ENCODE measurements at places on chromosomes 4 and X.

DNA sequence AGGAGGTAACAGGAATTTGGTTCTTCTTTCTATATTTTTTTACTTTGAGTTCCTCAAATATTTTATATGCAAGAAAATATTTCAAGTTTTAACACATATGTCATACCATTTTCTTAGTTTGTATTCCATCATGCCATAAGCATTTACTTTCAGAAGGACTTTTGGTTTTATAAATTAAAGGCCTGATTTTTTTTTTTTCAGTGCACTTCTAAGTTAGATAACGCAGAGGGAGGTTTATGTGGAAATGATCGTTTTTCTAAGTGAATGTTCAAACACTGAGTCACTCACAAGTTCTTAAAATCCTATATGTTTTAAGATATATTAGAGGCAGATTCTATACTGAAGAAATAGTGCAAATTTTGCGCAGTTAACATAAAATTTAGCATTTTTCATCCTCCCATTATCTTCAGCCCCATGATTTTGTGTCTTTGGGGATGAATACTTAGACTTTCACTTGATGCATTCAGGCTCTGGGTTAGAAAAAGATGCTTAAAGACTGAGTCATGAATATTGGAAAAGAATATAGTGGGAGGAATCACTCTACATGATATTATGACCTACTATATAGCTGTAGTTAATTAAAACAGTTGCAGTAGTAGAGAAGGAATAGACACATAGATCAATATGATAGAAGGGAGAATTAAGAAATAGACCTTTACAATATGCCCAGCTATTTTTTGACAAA is 54.9 kb downstream of the COL4A5 start:
- peak; percentile 14 for DNase-seq

- peak; percentile 60 for DNase-seq
These were observed 942.3 kb upstream of the SLIT2 start for GRCh38 chr4:19309378-19309777.

- no peak for DNase-seq
These were observed 376.9 kb upstream of the CTSO start for GRCh38 chr4:156330436-156331031.

DNA sequence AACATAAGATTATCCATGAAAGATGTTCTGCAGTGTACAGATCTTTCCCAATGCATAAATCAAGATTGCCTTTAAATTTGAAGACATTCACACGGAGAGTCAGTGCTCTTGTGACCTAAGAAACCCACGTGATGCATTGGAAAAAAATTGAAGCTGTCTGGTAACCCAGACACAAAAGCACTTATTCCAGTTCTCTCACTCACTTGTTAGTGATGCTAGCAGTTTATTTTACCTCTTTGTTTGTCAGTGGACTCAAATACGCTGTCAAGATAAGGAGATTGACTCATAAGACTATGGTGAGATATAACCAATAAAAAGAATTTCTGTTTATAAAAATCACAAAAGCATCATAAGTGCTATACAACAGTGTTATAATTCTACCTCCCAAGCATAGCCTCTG is 245.8 kb upstream of the SMIM31 start:
- DNase-seq, result no peak

DNA sequence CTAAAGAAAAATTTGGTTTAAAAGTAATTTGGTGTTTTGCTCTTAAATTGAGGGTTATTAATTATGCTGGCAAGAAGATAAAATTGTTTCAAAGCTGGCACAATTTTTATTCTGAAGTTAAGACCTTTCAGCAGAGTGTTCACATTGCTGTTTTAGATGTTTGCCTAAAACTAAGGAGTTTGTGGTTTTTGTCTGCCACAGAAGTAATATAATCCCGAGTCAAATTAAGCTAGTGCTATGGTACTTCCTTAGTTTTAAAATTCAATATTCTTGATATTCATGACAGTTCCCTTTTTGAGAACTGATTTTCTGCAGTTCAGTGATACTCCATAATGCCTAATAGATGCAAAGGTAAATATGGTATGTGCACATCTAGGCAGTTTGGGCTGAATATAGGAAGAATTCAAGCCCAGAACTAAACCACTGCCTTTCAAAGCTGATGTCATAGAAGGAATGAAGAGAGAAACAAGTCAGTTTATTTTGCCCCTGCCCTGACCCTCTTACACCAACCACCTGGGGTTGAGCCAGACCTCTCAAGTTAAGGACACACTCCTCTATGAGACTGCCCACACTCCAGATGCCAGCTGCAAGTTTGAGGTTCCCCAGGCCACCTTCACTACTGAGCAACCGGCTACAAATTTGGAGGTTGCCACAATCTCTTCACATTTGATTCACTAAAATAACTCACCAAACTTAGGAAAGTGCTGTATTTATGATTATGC is 32.1 kb upstream of the VEGFC start:
- DNase-seq, result no peak

DNA sequence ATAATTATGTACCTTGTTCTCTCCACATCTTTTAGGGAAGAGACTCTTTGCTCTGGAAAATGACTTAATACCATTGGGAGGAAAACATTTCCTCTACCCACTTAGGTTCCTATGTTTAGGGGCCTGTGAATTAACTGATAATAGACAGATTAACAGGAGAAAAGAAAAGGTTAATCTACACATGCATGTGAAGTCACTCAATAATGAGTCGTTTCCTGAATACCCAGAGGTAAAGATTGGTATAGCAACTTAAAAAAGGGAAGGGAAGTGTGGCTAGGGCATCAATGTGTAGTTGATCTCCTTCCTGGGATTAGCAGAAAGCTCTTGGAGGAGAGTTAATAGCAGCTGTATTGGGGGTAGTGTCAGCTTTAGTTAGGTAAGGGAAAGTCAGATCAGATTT is 419.5 kb upstream of the ATOH1 start:
- DNase-seq, result no peak

DNA sequence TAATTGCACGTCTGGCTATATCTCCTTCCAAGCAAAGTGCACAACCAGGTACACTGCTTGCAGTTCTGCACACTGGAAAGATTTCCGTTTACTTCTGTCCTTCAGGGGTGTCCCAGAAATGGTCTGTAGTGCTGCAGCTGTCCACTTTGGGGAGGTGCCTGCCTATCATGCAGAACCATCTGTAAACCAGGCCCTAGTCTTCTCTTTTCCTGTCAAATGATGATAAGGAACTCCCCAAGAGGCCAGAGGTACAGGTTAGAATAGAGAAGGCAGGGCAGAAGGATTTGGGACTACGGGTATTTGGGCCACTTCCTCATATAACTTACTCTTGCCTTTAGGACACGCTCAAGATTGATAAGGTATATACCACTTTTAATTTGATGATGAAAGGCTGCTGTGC is 746.9 kb downstream of the FAT4 start:
- no peak for DNase-seq

DNA sequence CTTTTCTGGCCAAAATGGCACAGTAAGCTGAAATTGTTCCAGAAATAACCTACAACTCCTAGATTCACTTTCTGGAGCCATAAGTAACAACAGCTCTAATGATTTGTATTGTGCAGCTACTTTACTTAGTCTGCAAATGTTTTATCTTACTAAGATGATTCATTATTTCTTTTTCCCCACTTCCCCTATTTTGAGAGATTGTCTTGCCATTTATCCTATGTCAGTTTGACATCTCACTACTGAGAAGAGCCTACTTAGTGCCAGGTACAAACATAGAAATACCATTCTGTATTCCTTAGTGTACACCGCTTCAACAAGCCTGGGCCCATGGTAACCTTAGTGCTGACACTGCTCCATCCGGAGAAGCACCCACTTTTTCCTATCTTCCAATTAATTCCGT is 13.8 kb upstream of the STK26 start:
- DNase-seq, result no peak

- DNase-seq, result no peak
These were observed 271.8 kb upstream of the TENM3 start for GRCh38 chr4:181971411-181971810.

DNA sequence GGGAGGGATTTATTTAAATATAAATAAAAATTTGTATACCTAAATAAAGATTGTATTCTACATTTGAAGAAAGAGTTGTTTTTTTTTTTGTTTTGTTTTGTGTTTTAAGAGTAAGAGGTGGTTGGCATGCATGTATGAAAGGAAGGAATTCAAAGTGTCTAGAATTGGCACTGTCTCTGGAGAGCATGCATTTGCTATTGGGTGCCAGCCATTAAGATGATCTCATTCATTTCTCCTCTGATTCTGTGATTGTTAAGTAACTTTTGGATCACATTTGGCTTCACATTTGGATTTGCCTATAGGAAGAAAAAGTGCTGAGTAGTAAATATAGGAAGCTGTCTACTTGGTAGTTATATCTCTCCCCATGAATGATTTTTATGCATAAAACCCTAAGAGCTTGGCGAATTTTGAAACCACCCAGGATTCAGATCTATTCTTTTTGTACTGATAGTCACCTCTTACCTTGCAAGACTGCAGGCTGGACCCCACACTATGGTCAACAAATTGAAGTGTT is 7.8 kb upstream of the BOD1L1 start:
- DNase-seq, result no peak

DNA sequence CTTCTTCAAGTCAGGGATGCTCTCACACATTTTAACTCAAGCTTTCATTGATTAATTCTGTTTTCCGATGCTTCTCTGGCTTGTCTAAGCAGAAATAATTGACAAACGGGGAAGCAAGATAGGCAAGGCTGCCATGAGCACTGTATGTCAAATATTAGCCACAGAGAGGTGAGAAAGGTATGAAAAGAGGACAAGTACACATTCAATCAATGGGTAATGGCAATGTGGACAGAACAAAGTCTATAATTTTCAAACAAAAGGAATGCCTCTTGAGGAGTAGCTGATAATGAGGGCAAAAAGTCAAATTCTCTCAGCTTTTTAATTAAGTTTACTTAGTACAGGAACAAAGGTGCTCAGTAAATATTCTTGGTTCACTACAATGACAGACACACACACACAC is 19.6 kb downstream of the COX7B2 start:
- DNase-seq, result no peak

DNA sequence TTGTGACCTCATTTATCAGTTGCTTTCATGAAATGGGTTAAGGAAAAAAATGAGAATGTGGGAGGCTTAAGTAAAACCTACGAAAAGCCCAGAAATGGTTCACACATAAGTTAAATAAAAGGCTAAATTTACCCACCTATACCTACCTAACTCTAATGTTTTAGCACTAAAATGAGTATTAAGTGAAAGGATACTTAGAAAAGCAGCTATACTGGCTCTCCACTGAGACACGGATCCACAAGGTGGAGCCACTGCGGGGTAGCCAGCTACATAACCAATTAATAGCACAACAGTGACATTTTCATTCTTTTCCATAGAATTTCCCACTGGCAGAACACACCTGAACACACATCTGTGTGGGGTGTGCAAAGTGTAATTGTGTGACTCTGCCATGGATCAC is 101.9 kb downstream of the MAML3 start:
- peak; percentile 54 for DNase-seq

- peak; percentile 6 for DNase-seq
These were observed 87.4 kb upstream of the CT45A1 start for GRCh38 chrX:135625995-135626394.

GRCh38 chrX:8179656-8180055 is 8.6 kb upstream of the VCX2 start:
- DNase-seq, result no peak

- no peak for DNase-seq
These were observed 871 bp upstream of the SLITRK2 start for GRCh38 chrX:145816601-145817315.

DNA sequence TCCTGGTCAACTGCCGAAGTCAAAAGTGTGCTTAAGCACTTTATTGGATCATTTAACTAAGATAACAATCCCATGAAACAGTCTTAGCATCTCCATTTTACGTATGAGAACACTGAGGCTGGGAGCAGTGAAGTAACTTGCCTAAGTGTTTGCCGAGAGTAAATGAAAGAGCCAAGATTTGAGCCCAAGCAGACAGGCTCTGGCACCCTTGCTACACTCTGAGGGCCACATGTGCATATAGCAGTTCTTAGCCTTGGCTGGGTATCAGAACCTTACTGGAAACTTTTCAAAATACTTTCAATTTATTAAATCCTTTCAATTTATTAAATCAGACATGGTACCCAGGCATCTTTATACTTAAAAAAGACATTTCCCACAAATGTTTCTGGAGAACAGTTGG is 225.9 kb downstream of the NR3C2 start:
- DNase-seq, result no peak

GRCh38 chr4:142443469-142443868 is 402.6 kb downstream of the INPP4B start:
- DNase-seq, result no peak

GRCh38 chr4:6320663-6321062 is 51.0 kb downstream of the WFS1 start:
- no peak for DNase-seq

- peak; percentile 49 for DNase-seq
These were observed 24.7 kb upstream of the LRAT start for GRCh38 chr4:154719087-154719486.

DNA sequence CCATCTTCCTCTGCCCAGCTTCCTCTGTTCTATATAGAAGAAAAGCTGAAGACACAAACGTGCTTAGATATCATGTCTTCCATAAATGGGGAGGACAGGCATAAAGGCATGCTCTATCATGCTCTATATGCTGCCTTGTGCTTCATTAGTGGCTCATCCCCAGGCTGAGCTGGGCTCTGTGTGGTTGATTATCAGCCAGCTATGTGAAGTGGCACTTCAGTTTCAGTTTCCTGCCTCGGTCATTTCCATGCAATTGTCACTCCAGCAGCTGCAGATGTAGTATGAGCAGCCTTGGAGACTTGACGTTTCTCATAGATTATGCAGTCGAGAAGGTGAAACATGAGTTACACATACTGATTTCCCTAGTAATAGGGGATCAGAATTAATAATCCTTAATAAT is 106.2 kb downstream of the SYTL5 start:
- DNase-seq, result no peak

DNA sequence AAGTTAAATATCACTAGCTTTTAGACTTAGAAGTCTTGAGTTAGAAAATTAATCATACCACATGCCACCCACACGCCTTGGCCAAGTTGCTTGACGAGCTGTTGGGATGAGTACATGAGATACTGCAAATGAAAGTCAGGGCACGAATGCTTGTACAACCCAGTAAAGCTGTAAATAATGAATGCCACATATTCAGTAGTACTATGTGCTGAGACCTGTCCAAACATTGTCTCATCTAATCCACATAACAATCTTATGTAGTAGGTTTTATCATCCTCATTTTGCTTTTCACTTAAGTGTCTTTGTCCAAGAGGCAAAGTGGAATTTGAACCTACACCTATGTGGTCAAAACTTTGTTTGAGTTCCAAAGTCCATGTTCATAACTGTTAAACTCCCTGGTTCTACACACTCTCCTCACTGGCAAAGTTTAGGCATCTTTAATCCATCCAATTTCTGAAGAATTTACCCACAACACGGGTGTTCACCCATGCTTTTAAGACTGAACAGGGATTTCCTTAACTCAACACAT is 74.1 kb downstream of the LDB2 start:
- no peak for DNase-seq

- no peak for DNase-seq
These were observed 24.4 kb upstream of the SLC25A43 start for GRCh38 chrX:119374736-119375135.

DNA sequence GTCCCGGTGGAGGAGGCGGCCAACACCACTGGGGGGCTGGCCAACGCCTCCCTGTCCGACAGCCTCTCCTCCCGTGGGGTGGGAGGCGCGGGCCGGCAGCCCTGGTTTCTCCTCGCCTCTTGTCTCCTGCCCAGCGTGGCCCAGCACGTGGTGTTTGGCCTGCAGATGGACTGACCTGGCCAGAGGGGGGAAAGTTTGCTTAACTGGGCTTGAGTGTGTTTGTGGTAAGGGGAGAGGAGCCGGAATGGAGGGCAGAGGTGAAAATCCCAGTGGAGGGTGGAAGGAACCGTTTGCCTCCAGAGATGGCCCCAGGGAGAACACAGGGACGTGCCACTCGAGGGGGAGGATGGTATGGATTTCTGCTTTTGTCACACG is 27.6 kb downstream of the NYX start:
- DNase-seq, result no peak

All from fibroblast of villous mesenchyme (primary cell).